ENCODE measurements at places on chromosomes 6 and 20.

DNA sequence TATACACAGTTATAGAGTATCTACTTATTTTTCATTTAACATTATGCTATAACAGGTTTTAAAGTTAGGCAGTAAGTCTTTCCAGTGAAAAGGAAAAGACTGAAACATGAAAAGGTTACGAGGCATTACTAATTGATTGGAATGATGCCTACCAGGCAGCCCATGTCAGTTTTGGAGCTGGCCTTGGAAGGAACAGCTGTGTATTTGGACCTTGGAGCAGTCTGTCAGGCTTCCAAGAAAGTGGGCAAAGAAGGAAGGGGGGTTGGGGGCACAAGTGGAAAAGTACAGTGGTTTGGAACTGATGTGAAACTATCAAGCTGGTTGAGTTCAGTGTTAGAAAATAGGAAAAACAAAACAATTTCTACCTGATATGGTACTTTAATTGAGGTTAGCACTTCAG is 41.7 kb downstream of the SLC16A10 start:
- DNase-seq: no peak
- H3K27me3 ChIP-seq: no peaks in the 10 kb centered on the region
- H3K27ac ChIP-seq: no peak overlapping the region
- H3K4me1 ChIP-seq: no peaks in the 10 kb centered on the region
- H3K36me3 ChIP-seq: no peaks in the 10 kb centered on the region

- H3K27me3 ChIP-seq: no peaks in the 10 kb centered on the region
- no peak overlapping the region for H3K4me3 ChIP-seq
- H3K27ac ChIP-seq: no peak overlapping the region
- H3K4me1 ChIP-seq: no peaks in the 10 kb centered on the region
- DNase-seq: no peak
- H3K36me3 ChIP-seq: no peaks in the 10 kb centered on the region
Observed at GRCh38 chr6:63804381-63804956, 168.9 kb downstream of the PHF3 start.

- no peak overlapping the region for H3K4me3 ChIP-seq
- no peaks in the 10 kb centered on the region for H3K4me1 ChIP-seq
- H3K27me3 ChIP-seq: no peaks in the 10 kb centered on the region
- no peaks in the 10 kb centered on the region for H3K36me3 ChIP-seq
- H3K27ac ChIP-seq: no peak overlapping the region
Observed at GRCh38 chr6:83824388-83824801, 28.8 kb upstream of the RIPPLY2 start.

- no peak overlapping the region for H3K27ac ChIP-seq
- DNase-seq: no peak
- H3K4me1 ChIP-seq: no peaks in the 10 kb centered on the region
- H3K4me3 ChIP-seq: no peak overlapping the region
- H3K27me3 ChIP-seq: no peaks in the 10 kb centered on the region
- no peaks in the 10 kb centered on the region for H3K36me3 ChIP-seq
Observed at GRCh38 chr20:18267815-18268214, 20.5 kb upstream of the ZNF133 start.

GRCh38 chr6:145247692-145248419 is 487.5 kb downstream of the EPM2A start:
- H3K36me3 ChIP-seq: no peaks in the 10 kb centered on the region
- H3K4me3 ChIP-seq: no peak overlapping the region
- no peaks in the 10 kb centered on the region for H3K27me3 ChIP-seq
- DNase-seq: no peak

DNA sequence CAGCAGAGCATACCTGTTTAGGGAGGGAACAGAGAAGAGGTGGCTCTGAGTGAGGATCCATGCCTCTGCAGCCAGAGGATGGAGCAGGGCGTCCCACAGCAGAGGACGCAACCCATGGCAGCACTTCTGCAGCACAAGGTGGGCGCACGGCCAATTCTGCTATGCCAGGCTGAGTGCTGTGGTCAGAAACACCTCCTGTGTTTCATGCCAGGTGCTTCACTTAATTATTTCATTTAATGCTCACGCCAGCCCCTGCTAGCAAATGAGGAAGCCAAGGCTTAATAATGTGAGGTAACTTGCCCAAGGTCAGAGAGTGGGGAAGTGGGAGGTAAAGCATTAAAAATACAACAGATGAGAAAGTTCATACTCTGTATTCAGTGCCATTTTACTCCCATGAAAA is 68.5 kb upstream of the PTGIS start:
- no peaks in the 10 kb centered on the region for H3K27me3 ChIP-seq
- no peak for DNase-seq
- no peaks in the 10 kb centered on the region for H3K4me1 ChIP-seq
- no peak overlapping the region for H3K4me3 ChIP-seq

- H3K4me3 ChIP-seq: no peak overlapping the region
- no peaks in the 10 kb centered on the region for H3K36me3 ChIP-seq
- no peaks in the 10 kb centered on the region for H3K27me3 ChIP-seq
- H3K27ac ChIP-seq: no peak overlapping the region
Observed at GRCh38 chr20:50550531-50550930, 40.3 kb downstream of the PTPN1 start.

- H3K4me3 ChIP-seq: no peak overlapping the region
- DNase-seq: no peak
- H3K27ac ChIP-seq: peak overlapping the region; percentile 73
Observed at GRCh38 chr6:39221779-39222641, 7.3 kb downstream of the KCNK5 start.

GRCh38 chr6:130365166-130366106 is at the start of gene TMEM200A:
TMEM200A (plus strand) TSS chr6:130366017; CDS start chr6:130440423, 74,406 bp downstream.
- peak; percentile 48 for DNase-seq
- no peaks in the 10 kb centered on the region for H3K4me1 ChIP-seq
- H3K4me3 ChIP-seq: peak within 1 kb of the TSS; percentile 45
- H3K27ac ChIP-seq: peak within 1 kb of the TSS; percentile 84
- H3K36me3 ChIP-seq: no peaks in the 10 kb centered on the region

DNA sequence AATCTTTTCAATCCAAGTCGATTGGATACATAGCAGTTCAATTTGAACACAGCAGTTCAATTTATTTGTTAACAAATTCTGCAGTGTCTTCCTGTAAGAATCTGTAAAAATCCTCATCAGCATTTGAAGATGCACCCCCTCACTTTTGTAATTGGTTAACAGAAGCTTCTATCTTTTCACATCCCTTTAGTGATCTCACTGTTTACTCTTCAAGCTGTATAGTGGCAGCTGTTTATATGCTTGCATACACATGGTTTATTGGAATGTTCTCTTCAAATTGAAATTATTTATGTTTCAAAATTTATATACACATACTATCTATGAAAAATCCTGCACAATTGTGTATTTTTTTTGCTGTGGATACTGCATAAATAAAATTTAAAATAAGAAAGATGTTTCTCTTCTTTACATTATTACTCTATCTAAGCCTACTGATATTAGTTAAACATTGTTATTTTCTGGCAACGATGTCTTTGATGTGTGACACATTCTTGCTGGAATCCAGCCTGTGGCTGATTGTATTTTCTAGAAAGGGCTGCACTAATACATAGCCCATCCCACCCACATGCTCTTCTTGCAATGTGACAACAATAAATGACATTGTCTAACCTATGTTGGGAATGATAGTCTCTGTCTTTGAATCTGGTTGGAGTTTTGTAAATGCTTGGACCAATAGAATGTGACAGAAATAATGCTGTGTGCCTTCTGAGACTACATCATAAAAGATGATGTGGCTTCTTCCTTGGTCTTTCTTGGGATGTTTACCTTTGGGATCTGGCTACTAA is 573.0 kb downstream of the CD109 start:
- DNase-seq: no peak
- no peaks in the 10 kb centered on the region for H3K36me3 ChIP-seq
- H3K27me3 ChIP-seq: no peaks in the 10 kb centered on the region

DNA sequence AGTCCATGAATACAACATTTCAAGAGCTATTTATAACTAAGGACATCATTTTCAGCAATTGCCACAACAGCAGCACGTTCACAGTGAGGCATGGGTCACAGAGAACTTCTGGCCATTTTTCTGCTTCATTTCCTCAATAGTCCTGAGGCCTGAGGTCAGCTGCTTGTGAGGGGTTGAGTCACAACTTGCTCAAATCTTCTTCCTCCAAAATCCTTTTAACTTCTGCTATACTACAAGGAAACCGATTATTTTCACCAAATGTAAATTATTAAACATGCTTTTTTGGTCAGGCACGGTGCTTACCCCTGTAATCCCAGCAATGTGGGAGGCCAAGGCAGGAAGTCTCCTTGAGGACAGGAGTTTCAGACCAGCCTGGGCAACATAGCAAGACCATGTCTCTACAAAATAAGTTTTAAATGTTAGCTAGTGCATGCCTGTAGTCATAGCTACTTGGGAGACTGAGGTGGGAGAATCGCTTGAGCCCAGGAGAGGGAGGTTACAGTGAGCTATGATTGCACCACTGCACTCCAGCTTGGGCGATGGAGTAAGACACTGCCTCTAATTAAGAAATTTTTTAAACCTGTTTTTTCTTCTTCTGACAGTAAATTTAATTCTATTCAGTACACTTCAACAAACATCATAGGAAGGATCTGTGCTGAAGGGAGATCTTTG is 11.1 kb upstream of the SLC16A10 start:
- H3K27me3 ChIP-seq: no peaks in the 10 kb centered on the region
- H3K27ac ChIP-seq: no peak overlapping the region
- no peak overlapping the region for H3K4me3 ChIP-seq

DNA sequence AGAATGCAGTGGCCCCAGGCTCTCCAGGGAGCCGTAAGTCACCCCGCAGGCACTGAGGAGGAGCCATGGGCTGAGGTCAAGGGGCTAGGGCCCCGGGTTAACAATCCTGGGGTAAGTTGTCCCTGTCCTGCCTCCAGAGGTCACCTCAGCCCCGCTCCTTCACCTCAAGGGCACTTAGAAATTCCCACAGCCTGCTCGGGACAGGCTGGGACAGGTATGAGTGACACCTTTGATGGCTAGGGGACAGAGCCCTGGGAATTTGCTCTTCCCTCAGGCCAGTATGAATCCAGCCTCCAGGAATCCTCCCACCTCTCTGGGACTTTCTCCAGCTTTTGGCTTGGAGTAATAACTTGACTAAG is 3.5 kb upstream of the GRM4 start:
- no peak for DNase-seq
- H3K27me3 ChIP-seq: no peaks in the 10 kb centered on the region
- H3K4me3 ChIP-seq: no peak overlapping the region
- H3K4me1 ChIP-seq: peaks cover 20% of the 10 kb centered on the region

DNA sequence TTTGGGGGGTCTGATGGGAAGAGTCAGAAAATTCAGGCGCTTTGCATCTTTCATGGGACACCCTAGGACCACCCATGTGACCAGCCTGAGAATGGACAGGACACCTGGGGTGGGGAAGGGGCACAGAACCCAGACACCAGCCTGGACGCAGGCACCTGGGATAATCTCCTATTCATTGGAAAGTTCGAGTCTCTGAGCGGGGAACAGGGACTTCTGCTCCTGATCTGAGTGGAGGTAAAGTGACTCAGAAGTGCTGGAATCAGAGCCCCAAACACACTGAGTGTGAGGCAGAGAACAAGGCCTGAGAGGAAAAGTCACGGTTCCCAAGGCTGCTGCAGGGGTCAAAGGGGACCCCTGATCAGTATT is 1.4 kb downstream of the HLA-B start:
- H3K27ac ChIP-seq: no peak overlapping the region
- DNase-seq: no peak
- H3K27me3 ChIP-seq: no peaks in the 10 kb centered on the region

DNA sequence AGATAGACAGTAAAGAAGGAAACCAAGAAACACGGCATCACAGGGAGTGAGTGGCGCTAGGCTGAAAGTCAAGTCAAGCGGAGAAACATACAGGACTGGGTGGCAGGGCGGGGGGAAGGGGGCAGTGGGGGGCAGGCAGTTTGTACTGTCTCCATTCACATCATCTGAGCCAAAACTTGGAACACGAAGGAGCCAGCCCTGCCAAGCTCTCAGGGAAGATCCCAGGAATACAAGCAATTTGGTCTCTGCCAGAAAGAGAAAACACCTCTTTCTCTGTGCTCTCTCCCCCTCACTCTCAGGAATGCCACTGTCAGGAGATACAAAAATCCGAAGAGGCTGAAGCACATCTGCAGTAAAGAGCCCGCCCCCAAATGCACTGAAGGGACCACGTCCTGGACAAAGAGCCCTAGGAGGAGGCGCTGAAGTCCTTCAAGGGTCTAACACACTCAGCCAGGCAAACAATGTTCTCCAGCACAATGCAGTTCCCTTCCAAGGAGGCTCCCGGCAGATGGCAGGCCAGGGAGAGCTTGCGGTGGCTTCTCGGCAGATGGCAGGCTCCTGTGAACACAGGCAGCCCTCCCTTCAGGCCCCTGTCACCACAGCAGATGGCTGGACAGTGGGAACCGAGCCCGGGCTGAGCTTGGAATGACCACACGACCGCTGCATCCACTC is 90.0 kb downstream of the ATP9A start:
- peaks cover 24% of the 10 kb centered on the region for H3K36me3 ChIP-seq
- H3K27ac ChIP-seq: peak overlapping the region; percentile 50
- H3K4me3 ChIP-seq: no peak overlapping the region
- DNase-seq: no peak

DNA sequence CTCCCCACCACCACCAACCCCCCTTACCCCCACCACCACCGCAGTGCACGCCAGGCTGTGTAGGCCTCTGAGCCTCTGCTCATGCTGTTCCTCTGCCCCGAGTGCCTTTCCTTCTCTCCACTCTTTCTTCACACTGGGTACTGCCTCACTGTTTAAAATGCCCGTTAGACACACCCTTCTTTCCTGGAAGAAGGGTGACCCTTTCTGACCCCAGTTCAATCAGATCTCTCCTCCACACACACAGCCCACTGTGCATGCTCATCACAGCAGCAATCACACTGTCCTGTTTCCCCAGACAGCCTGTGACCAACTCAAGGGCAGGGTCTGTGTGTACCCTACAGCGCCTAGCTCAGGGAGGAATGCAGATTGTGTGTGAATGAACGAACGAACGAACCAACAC is 10.0 kb downstream of the TMEM74B start:
- no peak for DNase-seq
- H3K4me3 ChIP-seq: no peak overlapping the region
- no peaks in the 10 kb centered on the region for H3K27me3 ChIP-seq
- no peak overlapping the region for H3K27ac ChIP-seq
- H3K36me3 ChIP-seq: peaks cover 81% of the 10 kb centered on the region

DNA sequence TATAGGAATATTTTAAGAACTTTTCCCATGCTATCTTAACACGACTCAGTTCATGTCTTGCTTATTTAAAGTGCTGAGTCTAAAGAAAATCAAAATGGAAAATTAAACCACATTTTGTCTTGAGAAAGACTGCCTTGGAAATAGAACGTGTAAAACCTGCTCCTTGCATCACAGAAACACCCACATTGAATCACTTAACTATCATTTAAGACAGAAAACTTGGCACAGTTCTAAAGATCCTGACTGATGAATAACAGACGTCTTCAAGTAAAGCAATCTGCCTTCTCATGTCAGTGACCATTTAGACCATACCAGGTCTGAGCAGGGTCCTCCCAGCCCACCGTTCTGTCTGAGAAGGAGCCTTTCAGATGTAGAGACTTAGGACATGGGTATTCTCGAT is 7.4 kb downstream of the PERP start:
- DNase-seq: no peak
- no peak overlapping the region for H3K4me3 ChIP-seq
- no peaks in the 10 kb centered on the region for H3K4me1 ChIP-seq
- no peaks in the 10 kb centered on the region for H3K27me3 ChIP-seq
- H3K27ac ChIP-seq: no peak overlapping the region
